Stimulated activated CD4-positive, alpha-beta T cell treated with anti-CD3 and anti-CD28 coated beads, Interleukin-2, amount 100 ng/mL, for 48 hours (primary cell): ENCODE measurements at places on chromosomes 2 and 18.

DNA sequence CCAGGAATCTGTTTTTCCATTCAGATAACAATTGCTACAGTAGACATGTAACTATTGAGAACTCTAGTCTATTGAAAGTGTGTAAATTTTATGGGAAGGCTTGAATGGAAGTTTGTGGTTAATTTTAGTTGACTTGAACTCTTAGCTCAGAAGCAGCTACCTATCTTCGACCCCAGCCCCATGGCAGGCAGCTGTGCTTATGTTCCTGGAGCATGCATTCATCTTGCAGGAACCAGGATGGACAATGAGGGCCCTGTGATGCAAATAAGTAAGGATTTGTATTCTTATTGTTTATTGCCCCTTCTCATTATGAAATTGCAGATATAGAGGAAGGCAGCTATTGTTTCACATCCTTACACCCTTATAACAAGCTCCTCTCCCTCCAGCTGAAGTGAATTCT is 1252.2 kb downstream of the DPP10 start:
- no peak for DNase-seq

GRCh38 chr2:126700677-126701076 is 44.7 kb downstream of the GYPC start:
- no peak for DNase-seq

GRCh38 chr2:149218497-149218896 is 111.9 kb upstream of the LYPD6 start:
- DNase-seq = no peak

- no peak for DNase-seq
Measured at GRCh38 chr2:241629762-241630435, 7.1 kb downstream of the THAP4 start.

DNA sequence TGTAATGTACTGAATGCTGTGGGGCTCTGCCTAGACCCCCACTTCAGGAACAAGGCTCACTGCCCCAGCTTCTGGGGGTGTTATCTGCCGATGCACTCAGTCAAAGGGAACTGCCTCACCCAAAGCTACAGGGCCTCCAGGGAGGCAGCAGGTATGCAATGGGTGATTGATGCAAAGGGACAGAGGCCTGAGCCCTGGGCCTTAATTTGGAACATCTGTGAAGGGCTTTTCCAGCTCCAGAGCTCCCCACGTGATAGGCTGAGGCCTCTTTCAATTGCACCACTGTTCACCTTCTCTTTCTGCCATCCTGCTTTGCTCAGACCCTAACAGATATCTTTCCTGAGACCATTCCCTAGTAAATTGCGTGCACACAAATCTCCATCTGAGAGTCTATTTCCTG is 131.0 kb downstream of the ATL2 start:
- DNase-seq = no peak

GRCh38 chr18:3902676-3903075 is 452.7 kb downstream of the TGIF1 start:
- no peak for DNase-seq

- DNase-seq = no peak
Measured at GRCh38 chr2:60539140-60539539, 14.3 kb downstream of the BCL11A start.

DNA sequence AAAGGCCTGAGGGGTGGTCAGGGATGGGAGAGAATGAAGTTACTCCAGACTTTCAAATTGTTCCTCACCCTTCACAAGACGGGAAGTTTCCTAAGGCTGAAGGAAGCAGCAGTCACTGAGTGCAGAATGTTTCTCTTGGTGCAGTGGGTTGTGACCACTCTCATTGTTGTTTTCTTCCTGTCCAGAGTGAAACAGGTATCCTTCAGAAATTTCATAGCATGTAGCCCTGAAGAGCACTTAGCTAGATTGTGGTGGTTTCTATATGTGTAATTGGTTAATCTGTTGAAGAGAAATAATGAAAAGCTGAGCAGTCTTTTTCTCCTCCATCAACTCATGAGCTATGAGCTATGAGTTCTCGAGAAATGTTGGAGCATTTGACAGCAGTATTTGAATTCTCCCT is 96.8 kb downstream of the GPD2 start:
- DNase-seq = no peak

- DNase-seq = no peak
Measured at GRCh38 chr2:217818293-217818850, 184.4 kb downstream of the TNS1 start.

DNA sequence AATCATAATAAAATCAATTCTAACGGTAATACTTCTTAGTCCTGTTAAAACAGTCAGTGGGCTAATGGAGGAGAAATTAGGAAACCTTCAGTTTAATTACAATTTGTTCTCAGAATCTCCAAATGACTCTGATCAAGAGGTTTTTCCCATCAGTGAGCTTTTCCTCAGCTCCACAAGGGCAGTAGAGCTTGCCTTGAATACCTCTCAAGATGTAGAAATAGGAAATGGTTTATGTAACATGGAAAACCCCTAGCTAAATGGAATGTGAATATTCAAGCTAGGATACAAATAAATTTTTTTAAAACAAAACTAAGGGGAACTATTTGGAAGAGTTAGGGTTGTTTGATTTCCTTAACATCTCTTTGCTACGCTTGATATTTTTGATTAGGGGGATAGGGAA is 87.5 kb downstream of the PLEKHM3 start:
- DNase-seq = no peak

DNA sequence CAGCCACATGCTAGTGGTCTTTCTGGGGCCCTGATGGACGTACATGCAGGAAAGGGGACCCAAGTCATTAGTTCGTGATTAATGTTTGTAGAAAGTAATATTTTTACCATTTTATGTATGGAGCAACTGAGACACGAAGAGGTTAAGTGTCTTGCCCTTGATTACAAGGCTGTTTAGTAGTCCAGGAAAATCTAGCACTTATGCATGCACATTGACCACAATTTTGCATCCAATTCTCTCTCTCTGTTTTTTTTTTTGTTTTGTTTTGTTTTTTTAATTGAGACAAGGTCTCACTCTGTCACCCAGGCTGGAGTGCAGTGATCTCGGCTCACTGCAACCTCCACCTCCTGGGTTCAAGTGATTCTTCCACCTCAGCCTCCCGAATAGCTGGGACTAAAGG is 8.3 kb upstream of the GATA6 start:
- DNase-seq = no peak

DNA sequence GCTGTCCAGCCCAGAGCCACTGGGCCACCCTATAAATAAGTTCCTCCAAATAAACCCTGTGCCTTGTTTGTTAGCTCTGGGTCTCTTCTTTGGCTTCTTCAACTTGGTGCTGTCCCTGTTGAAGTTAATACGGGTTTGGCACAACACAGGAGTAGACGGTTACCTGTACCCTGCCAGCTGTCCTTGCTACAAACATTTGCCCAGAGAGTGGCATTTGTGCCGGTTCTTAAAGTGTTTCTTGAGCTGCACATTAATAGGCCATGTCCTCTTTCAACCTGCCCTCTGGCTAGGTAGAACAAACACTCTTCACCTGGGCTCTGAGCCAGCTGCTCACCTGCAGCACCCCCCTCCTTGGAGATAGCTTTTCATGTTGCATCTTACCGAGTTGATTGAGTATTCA is 139.2 kb downstream of the NEDD4L start:
- DNase-seq = no peak

GRCh38 chr2:43622931-43623451 is 14.1 kb upstream of the PLEKHH2 start:
- DNase-seq = no peak

DNA sequence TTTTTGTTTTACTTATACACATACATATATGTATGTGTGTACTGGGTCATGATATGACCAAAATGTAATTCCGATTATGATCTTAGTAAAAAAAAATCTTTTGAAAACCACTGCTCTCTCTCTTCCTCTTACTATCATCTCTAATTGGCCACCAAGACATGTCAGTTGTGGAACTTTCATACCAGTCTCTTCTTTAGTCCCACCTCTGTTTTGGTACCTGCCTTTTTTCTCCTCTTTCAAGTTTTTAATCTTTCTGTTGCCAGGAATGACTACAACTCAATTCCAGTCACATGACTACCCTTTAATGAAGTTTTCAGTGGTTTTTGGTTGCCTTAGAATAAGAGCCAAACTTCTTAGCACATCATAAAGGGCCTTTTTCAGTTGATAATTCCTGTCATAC is 17.1 kb downstream of the RBM44 start:
- DNase-seq = no peak

- no peak for DNase-seq
Measured at GRCh38 chr18:54277899-54278298, 8.6 kb downstream of the POLI start.

GRCh38 chr2:25328152-25329085 is 13.3 kb downstream of the DNMT3A start:
- no peak for DNase-seq

GRCh38 chr2:207136874-207137273 is 28.9 kb downstream of the KLF7 start:
- no peak for DNase-seq

- no peak for DNase-seq
Measured at GRCh38 chr18:58958628-58959027, 94.0 kb downstream of the ZNF532 start.

- no peak for DNase-seq
Measured at GRCh38 chr2:120360307-120360855, 14.4 kb downstream of the INHBB start.

GRCh38 chr2:74599676-74600075 is 45.2 kb downstream of the DOK1 start:
- DNase-seq = no peak

GRCh38 chr2:64474121-64474571 is 20.2 kb downstream of the LGALSL start:
- no peak for DNase-seq

DNA sequence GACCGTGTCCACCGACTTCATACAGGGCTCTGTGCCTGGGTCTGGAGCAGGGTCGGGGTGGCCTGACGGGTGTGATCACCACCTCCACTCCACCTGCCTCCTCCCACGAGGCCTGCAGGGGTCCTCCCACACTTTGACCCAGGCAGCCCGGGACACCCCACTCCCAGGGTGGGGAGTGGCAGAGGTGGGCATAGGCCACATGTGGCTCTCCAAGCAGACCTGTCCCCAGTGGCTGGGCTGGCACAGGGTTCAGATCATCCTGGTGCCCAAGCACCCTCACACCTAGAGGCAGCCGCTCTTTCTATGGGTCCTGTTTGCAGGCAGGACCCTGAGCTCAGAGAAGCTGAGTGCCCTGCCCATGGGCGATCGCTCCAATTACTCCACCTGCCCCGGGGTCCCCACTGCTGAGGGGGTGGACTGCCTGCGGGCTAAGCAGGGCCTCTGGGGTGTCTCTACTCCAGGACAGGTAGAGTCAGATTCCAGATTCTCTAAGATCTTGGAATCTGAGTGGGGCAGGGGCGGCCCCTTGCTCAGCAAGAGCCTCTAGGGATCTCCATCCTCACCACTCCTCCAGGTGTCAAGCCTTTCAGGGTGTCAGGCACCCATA is 1.4 kb downstream of the NEURL3 start:
- no peak for DNase-seq

- DNase-seq = no peak
Measured at GRCh38 chr2:16640001-16640700, 25.5 kb downstream of the CYRIA start.

DNA sequence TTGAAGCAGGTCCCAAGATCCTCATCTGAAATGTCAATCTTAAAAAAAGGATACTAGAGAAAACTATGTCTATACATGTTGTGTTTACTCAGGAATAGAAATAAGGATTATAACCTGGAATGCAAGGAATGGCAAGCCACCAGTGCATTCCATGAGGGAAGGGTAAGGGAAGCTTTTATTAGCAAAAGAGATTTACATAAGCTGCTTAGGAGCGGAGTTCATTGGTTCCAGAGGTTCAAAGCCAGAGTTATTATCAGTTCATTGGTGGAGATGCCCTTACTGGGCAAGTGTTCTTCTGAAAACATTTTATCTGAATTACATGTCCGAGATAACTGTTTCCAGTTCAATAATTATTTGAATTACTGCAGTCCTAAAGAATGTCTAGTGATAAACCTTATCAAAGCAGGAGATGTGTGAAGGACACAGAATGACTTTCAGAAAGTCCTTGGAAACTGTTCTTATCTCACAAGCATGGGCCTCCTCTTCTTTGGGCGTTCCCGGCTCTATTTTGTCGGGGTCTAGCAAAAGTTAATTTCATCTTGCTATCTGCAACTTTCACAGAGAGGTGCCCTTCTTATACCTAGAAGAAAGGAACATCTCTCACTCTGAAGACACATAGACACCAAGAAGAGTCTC is 23.5 kb downstream of the COMMD1 start:
- DNase-seq = no peak

GRCh38 chr2:69786052-69786560 is 43.4 kb upstream of the GMCL1 start:
- no peak for DNase-seq

DNA sequence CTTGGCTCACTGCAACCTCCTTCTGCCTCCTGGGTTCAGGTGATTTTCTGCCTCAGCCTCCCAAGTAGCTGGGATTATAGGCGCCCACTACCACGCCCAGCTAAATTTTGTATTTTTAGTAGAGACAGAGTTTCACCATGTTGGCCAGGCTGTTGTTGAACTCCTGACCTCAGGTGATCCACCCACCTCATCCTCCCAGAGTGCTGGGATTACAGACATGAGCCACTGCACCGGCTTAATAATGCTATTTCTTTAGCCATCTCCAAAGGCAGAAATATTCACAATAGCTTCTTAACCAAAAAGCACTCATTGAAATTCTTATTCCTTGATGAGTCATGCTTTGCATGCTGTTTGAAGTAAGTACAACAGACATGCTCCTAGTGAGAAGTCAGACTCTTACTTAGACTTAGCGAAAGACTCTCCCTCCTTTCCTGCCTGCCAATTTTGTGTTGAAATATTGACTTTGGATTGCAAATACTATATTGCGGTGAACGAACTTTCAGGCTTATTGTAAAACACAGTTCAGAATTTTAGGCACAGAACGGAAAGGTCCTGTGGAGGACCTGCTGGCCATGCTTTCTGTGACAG is 4.4 kb downstream of the ACTR3 start:
- DNase-seq = no peak

GRCh38 chr2:207727261-207727660 is 15.8 kb downstream of the CCNYL1 start:
- DNase-seq = no peak

DNA sequence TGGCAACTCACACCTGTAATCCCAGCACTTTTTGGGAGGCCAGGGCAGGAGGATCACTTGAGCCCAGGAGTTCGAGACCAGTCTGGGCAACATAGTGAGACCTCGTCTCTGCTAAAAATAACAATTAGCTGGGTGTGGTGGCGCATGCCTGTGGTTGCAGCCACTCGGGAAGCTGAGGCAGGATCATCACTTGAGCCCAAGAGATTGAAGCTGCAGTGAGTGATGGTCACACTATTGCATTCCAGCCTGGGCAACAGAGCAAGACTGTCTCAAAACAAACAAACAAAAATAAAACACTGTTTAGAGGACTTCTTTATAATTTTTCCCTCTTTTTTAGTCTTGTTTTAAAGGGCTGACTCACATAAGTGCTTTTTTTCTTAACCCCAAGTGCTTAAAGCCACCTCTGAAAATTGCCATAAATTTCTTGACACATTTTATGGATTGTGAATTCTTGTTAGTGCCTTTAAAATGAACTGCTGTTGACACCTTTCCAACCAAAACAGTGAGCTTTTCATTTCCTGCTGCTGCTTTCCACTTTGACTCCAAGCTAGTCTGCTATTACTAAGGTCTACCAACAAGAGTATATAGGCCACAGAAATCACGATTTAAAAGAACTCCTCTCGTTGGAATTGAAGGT is 41.7 kb downstream of the CYP20A1 start:
- DNase-seq = no peak
